GM12878 (cell line): ENCODE measurements at places on chromosomes 16 and 17.

DNA sequence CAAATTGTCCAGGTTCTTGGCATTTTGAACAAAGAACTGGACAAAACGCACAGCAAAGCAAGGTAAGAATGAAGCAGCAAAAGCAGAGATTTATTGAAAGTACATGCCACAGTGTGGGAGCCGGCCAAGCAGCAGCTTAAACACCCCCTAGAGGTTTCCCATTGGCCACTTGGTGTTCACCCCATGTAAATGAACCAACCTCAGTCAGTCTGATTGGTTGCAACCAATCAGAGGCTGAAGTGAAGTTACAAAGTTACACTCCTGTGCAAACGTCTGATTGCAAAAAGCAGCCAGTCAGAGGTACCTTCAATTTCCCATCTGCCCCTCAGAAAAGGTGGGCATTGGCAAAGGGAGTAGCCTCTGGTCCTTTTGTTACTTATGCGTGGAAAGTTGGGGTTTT, 8.8 kb upstream of the ZNF263 start:
- DNase-seq: no peak

DNA sequence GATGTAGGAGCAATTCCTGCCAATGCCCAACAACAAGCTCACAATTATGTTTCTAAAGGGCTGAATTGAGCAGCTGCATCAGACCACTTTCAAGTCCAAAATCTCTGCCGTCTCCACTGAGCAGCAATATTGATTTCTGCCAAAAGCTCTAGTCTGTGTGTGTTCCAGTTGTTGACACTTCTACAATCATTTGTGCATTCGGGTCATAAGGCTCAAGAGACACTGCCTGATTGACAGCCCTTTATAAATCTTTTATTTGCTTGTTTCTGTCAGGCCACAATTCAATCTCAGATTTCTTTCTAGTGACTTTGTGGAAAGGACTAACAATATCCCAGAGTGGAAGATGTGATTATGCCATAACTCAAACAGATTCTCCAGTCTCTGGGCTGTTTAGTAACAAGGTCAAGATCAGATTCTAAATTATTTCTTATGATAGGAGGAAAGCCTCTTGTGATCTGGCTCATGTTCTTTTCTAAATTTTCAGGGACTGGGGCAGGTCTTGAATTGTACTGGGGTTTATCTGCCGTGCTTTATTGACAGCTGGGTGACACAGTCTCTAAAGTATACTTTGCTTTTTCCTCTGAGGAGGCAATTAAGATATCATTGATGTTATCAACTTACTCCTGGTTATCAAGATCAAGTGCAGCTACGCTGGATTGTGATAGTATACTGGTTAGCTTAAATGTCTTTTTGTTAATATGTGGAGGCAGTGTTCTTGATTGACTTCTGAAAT, 377.1 kb downstream of the CNTNAP4 start:
- DNase-seq: no peak

- no peak for DNase-seq
These were observed 9.5 kb upstream of the OSGIN1 start for GRCh38 chr16:83943516-83944050.

DNA sequence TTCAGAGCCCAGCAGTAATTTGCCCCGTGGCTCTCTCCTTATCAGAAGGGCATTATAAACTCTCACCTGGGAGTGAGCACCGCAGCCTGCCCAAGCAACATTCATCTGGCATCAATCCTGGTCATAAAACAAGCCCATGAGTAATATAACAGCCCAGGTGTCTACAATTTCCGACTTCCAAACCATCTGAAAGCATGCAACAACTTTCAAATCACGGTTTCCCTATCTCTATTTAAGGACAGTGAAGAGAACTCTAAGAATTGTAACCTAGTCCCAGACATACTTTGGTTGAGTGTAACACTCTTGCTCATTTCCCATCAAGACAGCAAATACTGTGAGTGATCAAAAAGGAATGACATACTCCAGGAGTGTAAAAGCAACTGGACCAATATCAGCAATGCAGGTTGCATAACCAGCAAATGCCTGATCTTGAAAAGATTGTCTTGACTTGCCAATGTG, 487.4 kb upstream of the SOX9 start:
- no peak for DNase-seq

DNA sequence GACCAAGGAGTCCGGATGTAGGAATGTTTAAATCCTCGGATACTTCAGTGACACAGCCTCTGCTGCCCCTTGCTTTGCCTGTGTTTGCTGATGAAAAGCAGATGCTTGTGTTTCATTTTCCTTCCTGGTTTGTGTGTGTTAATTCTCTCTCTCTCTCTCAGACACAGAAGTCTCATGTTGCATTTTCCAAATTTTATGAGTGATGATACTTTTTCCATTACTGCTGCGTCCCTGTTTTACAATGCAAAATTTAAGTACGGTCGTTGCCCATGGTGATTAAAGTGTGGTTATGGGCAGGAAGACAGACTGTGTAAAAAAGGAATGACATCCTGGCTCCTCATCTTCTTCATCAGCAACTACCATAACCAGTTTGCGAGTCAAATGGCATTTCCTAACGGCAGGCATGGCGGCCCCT, 5.7 kb downstream of the RMI2 start:
- DNase-seq: no peak

GRCh38 chr17:75084039-75084660, 3.6 kb upstream of the SLC16A5 start:
- DNase-seq: no peak

GRCh38 chr17:16091773-16092172, 92.1 kb downstream of the TTC19 start:
- no peak for DNase-seq

- DNase-seq: peak; percentile 28
These were observed 42.0 kb upstream of the TMC5 start for GRCh38 chr16:19375561-19376158.

DNA sequence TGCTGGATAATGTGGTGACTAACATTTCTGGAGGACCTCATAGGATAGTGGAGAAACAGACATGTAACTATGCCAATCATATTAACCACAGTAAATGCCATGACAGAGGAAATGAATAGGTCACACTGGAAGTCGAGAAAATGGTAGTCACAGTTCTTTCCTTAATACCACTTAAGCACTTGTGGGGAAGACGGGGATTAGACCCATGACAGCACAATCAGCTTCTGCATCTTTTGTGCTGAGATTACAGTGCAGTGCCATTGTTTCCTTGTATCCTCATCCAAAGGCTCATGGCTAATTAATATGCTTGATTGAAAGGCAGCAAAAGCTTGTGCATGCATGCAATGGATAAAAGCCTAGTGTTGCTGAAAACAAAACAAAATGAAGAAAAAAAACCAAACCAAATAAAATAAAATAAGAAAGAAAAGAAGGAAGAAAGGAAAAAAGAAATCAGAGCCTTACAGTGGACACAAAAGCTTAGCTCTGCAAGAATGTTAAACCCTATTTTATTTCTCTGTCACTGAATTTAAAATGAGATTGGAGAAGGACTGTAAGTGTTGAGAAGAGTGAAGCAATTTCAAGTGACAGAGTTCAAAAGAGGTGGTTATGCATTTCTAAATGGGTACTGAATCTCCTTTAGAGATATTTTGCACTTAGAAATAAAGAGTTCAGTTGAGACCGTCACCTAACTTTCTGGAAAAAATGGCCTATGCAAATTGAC, 1011.9 kb downstream of the CDH8 start:
- no peak for DNase-seq

DNA sequence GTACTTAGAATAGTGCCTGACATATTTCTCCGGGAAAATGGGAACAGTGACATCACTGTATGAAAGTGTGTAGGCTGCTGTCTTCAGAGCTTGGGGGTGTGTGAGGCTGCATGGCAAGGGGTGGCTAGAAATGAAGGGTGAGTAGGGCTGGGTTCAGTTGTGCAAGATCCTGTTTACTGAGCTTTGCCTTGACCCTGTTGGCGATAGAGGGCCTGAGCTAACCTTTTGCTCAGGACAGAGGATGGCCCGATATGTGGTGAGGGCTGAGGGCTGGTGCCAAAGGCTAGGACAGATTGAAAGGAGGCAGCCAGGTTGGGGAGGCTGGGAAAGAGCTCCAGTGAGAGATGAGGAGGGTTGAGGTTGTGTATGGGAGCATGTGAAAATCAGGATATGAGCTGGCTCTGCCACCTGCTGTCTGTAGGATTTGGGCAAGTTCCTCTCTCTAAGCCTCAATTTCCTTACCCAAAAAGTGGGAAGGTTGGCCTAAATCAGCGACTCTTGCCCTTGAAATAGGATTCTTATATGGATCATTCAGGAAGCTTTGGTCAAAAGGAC, 6.0 kb upstream of the CCL1 start:
- DNase-seq: no peak

- no peak for DNase-seq
These were observed 46.3 kb upstream of the ICAM2 start for GRCh38 chr17:64066716-64067115.

GRCh38 chr17:48270899-48271298, 159.1 kb downstream of the SKAP1 start:
- DNase-seq: no peak

DNA sequence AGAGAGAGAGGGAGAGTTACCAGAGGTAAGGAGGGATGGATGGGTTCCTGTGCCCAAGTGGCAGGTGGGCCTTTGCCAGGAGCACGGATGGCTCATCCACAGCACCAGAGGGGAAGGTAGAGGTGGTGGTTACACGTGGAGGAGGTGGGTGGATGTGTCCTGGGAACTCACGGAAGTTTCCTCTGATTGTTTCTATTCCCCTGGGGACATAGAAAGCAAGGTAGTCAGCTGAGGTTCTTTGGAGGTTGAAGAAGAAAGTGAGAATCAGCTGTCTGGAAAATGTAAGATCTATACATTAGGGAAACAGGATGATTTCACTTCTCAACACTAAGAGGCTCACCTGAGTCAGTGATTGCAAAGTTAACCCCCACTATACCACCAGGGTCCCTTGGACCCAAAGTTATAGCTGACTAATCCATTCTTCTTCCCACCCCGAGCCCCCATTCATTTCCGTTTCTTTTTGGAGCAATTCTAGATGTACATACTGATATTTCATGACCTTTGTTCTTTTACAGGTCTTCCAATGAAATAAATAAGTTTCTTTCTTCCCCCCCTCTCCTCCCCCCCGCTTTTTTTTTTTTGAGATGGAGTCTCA, 27.5 kb upstream of the ARL4D start:
- DNase-seq: no peak

DNA sequence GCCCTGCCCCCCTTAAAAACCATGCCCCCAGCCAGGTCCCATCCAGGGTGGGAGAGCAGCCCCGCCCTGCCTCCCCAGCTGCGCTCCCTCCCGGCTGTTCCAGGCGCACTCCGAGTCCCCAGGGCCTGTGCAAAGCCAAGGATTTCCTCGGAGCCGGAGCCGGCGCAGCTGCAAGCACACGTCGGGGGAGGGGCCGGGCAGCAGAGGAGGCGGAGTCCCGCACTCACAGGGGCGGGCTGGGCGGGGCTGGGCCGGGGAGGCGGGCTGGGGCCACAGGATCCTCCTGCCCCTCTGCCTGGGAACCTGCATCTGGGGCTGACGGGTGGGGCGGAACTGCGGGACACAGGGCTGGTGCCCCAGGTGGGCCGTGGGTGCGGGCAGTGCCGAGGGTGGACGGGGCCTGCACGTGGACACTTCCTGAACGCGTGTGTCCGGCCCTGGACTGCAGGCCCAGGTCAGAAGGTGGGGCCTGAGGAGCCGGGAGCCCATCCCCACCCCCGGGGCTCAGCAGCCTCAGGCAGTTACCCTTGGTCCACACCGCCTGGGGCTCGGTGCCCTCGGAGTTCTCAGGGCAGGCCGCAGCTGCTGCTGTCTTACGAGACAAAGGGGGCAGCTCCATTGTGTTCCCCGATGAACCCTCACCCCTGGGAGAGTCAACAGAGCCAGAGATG, 24.0 kb upstream of the SSTR5 start:
- DNase-seq: no peak

GRCh38 chr17:57080718-57081117, 4.3 kb upstream of the AKAP1 start:
- peak; percentile 62 for DNase-seq

- no peak for DNase-seq
These were observed 38.2 kb upstream of the ZFHX3 start for GRCh38 chr16:73086108-73086507.

DNA sequence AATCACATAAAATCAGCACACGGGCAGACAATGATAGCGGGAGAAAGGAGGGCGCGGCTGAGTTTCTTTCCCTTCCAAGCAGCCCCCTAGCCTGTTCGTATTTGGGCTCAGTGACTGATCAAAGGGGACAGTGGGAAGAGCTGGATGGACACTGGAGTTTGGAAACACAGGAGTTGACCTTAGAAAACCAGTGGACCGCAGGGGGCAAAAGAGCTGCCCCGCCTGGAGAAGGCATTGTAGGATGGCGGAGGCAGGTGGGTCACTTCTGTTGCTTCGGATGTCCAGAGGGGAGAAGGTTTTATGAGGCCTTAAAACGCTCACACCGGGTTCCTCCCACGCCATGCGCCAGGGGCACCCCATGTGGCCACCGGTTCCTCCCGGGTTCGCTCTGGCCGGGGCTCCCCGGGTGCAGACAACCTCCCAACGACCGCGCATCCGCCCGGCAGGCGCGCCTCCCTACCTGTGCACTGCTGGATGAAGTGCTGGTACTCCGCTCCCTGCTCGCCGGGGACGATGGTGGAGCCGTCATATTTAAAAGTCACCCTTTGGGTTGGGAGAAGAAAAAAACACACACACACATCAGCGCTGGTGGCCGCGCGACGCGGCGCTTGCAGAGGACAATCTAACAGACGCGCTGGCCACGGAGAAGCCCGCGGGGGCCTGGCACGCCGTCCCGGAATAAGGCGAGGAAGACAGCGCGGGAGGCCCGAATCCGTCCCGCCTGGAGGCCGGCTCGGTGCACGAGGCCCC, 662 bp downstream of the COTL1 start:
- no peak for DNase-seq

DNA sequence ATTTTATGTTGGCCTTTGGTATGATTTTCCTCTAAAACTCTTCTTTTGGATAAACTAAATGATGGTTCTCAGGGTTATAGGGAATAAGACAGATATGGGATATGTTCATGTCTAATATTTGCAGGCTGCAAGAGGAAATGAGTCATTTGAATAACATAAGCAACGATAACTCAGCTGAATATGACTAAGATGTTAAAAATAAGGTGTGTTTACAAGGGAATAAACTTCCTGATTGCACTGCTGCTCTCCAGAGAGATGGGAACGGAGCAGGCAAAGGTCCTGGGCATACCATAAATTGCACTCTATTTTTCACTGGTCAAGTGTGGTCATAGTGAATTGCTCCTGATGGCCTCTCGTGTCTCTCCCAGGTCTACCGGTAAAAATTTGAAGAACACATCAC, 666.2 kb downstream of the TOX3 start:
- no peak for DNase-seq

- DNase-seq: no peak
These were observed 121.1 kb downstream of the SPACA3 start for GRCh38 chr17:33112763-33113162.

- DNase-seq: no peak
These were observed 464 bp downstream of the HOXB1 start for GRCh38 chr17:48530208-48530886.

GRCh38 chr16:24070851-24071250, 185.3 kb upstream of the CACNG3 start:
- peak; percentile 9 for DNase-seq

- DNase-seq: no peak
These were observed 9.6 kb downstream of the ZNF750 start for GRCh38 chr17:82830249-82830661.

- DNase-seq: no peak
These were observed 30.0 kb upstream of the PABPN1L start for GRCh38 chr16:88896238-88897070.
